Transverse colon (tissue), 4 donors: ENCODE measurements at places on chromosomes 12 and 14.

DNA sequence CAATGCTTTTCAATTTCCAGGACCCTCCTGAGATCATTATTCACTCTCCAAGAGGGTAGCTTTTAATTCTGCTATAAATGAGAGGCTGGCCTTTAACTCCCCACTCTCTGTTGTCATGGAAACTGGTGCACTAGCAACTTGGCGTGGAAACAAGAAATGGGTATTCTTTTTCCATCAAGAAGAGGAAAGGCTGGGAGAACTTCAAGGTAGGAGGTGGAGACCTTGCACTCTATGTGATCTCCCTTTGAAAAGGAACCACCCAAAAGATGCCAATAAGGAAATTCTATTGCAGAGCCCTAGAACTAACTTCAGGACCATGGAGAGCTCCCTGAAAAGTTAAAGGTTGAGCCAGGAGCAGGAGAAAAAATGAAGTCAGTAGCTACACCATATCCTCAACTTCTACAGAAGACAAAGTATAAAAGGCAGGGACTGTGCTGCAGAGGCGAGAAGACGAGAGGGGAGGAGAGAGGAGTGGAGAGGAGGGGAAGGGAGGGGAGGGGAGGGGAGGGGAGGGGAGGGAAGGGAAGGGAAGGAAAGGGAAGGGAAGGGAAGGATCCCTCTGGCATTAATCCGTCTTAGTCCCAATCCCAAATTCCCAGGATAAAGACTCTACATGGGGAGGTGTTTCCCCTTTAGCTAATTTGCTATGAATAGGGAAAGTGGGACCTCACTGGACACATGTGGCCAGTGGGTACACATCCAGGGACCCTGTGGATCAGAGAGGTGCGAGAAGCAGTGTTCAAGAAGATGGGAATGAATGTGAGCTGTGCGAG lies 46.7 kb upstream of the FICD start:
- DNase-seq = no peak

- peak; percentile 8 for DNase-seq
Measured at GRCh38 chr14:87888136-87888999, 104.6 kb downstream of the GALC start.

- peak; percentile 62 for DNase-seq
Measured at GRCh38 chr14:59254146-59254910, 65.9 kb downstream of the DAAM1 start.

- DNase-seq = no peak
Measured at GRCh38 chr12:27285403-27285802, 41.3 kb downstream of the STK38L start.

GRCh38 chr14:85263916-85264675 lies 265.8 kb upstream of the FLRT2 start:
- DNase-seq = no peak

- no peak for DNase-seq
Measured at GRCh38 chr12:101782273-101782731, 43.0 kb upstream of the SYCP3 start.

DNA sequence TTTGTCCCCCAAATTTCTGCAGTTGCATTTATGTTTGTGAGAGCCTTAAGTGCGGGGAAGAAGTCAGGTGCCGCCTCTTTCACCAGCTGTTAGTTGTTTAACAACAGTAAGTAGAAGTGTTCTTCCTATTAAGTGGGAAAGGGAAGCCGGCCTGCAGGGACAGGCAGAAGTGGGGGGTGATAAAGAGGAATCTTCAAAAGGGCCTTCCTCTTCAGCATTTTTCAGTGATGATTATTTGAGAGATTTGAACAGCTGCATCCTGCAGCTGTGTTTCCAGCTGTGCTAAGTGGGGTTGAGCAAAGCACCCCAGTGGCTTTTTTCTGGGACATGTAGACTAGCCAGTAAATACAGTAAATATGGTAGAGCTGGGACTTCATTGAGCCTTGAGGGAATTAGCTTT lies 32.1 kb upstream of the SLC38A1 start:
- DNase-seq = no peak

GRCh38 chr14:22266142-22266442 lies 322.9 kb downstream of the DAD1 start:
- DNase-seq = no peak

- DNase-seq = no peak
Measured at GRCh38 chr12:52066346-52067080, 3.3 kb upstream of the ATG101 start.

- DNase-seq = no peak
Measured at GRCh38 chr12:119681728-119682638, 14.1 kb downstream of the PRKAB1 start.

DNA sequence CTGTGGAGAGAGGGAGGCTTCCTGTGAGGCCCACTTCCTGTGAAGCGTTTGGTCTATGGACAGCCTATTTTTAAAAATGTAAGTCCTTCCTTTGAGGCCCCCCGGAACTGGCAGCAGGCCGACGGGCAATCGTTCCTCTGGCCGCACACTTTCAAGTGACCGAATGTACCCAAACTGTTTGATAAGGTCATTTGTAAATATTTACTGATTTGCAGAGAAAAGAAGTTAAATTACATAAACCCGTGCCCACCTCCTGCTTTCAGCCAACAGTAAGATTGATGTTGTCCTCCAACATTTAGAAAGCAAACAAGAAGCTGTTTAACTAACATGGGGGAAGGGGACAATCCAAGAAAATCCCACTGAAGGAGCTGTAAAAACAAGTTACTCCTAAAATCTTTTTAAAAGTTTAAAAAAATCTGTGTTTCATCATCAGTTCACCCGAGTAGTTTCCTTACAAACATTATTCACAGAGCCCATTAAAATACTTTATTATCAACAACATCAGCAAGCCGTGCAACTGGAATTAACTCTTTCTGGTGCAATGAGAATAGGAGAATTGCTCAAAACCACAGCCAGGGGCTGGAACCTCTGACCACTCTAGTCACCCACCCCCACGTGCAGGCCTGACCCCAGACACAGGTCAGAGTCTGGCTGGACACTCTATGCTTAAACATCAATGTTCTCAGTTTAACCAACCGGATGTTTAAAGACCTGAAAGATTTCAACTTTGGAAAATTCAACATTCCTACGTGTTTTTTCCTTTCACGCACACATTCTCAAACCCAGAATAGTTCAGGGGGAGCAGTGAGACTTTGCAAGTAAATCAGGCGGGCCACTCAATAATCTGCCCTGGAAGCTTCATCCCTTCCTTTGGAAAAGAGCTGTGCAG lies 65.3 kb downstream of the FOXN3 start:
- peak; percentile 35 for DNase-seq

DNA sequence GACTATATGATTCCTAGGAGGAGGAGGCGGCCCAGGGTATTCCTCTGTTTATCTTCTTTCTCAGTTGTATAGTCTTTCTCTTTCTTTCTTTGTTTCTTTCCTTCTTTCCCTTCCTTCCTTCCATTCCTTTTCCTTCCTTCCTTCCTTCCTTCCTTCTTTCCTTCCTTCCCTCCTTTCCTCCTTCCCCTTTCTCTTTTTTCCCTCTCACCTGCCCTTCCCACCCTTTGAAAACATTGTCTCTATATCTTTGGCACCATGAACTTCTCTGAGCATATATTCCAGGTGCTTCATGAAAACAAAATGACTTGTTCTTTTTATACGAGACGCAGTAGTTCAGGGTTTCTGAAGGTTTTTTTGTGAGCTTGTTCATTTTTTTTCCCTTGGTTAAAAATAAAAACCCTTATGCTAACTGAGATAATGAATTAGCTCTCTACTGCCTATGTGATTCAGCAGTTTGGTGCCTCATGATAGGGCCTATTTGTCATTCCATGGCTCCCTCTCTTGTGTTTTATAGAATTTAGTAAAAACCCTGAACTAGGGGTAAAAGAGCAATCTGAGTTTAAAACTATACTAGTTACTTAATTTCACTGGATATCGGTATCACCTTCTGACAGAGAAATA lies 3.2 kb upstream of the TESPA1 start:
- no peak for DNase-seq

- DNase-seq = no peak
Measured at GRCh38 chr12:89484470-89484869, 40.1 kb downstream of the GALNT4 start.

DNA sequence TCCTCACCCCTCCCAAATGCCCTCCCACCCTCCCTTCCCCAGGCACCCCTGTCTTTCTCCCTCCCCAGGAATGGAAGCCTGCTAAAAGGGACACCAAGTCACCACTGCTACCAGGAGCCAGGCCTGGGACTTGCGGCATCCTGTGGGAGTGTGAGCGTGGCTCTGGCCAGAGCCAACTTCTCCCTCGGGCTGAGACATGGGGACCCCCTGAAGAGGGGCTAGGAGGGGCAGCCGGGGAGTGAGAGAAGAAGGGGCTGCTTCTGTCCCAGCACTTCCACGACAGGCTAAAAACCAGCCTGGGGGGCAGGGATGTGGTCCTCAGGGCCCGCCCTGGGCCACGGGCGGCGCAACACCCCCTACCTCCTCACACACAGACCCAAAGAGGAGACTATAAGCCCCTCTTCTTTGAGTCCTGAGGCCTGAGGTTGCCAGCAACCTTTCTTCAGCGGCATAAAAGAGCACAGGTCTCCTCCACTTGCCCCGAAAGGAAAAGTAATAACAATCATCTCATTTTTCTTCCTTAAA lies 278.9 kb downstream of the DPF3 start:
- no peak for DNase-seq

DNA sequence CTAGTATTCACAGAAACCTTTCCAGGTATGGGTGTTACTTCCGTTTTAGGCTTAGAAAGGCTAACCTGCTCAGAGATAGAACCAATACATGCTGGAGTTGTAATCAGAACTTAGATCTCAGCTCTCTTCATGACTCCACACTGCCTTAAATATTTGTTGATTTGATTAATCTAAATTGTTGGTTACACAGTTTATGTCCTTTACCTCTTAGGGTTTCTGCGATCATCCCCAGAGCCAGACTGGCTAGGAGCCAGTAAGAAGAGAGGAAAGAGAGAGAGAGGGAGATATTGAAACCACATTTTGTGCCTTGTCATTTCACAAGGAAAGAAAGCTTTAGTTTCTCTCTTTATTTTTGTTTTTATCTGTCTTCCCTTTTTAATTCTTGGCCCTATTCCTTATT lies 16.8 kb upstream of the MGP start:
- no peak for DNase-seq

GRCh38 chr14:42149609-42150261 lies 543.1 kb downstream of the LRFN5 start:
- no peak for DNase-seq

DNA sequence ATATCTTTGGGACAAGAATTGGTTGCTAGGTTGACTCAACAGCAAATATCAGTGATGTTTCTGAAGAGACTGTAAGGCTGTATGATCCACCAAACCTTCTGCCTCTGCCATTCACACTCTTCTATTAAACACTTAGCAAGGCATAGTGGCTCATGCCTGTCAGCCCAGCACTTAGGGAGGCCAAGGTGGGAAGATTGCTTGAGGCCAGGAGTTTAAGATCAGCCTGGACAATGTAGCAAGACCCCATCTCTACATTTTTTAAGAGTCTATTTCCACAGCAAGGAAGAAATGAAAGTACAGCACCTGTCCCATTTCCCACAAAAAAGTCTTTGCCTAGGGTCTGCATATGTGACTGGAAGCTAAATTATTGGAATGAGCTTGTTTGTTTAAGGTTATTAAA lies 7.8 kb downstream of the ARG2 start:
- DNase-seq = no peak

DNA sequence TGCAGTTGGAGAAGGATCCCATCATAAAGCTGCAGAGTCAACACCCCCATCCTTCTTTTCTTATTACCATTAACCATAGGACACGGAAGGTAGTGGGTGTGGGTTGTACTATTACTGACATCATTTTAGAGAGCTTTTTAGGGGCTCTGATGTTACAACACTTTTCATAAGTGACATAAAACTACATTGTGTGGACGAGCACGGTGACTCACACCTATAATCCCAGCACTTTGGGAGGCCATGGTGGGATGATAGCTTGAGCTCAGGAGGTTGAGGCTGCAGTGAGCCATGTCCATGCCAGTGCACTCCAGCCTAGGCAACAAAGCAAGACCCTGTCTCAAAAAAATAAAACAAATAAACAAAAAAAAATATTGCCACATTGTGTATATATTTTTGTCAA lies 167.1 kb downstream of the DUSP6 start:
- DNase-seq = no peak

GRCh38 chr14:100292301-100292775 lies 13.9 kb downstream of the SLC25A29 start:
- DNase-seq = peak; percentile 6

DNA sequence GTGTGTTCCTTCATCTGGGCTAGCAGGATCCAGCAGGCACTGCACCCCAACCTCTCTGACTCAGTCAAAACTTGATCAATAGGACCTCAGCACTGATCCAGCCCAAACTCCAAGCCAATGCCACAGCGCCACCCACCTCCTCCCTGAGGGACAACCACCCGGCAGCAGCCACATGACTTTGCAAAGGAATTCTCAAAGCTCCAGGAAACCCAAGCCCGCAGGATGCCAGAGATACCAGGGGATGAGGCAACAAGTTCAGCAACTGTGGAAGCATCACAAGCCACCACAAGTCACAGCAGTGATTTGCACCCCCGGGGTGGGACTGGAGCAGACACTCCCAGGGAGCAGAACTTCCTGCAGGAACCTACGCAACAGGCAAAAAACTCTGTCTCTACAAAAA lies 37.3 kb downstream of the ACTN1 start:
- DNase-seq = peak; percentile 53

DNA sequence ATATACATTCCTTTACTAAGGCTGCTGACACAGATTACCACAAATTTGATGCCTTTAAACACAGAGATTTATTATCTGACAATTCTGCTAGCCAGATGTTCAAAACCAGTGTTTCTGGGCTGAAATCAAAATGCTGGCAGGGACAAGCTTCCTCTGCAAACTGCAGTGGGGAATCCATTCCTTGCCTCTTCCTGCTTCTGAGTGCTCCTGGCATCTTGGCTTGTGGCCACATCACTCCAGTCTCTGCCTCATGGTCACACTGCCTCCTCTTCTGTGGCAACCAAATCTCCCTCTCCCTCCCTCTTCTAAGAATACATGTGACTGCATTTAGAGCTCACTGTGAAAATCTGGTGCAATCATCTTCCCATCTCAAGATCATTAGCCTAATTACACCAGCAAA lies 235.7 kb downstream of the TTC8 start:
- DNase-seq = no peak

GRCh38 chr14:100914597-100915021 lies 11.1 kb upstream of the RTL1 start:
- no peak for DNase-seq
